ENCODE measurements at places on chromosomes 6 and 20.
A peak's percentile ranks its signal among the peaks of the same experiment; 100 is the strongest.

- no peak for DNase-seq
Measured at GRCh38 chr6:128694303-128695009, 174.1 kb upstream of the PTPRK start.

DNA sequence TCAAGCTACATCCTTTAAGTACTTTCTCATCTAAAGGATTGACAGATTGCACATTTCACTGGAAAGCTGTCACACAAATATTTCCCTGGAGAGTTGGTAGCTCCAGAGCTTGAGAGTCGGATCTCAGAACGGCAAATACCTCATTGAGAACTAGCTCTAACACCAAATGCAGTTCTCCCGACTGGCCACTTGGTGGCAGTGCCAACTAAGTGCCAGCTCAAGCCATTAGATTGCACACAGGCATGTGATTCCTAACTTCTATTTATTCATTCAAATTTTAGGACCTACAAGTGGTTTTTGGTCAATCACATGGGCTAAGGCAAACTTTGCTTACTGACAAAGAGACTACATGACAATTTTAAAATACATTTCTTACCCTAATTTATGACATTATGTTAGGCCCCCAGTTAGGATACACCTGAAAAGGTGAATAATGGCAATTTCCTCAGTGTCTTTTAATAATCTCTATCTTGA is 7.9 kb upstream of the MCHR2 start:
- peak; percentile 27 for DNase-seq

DNA sequence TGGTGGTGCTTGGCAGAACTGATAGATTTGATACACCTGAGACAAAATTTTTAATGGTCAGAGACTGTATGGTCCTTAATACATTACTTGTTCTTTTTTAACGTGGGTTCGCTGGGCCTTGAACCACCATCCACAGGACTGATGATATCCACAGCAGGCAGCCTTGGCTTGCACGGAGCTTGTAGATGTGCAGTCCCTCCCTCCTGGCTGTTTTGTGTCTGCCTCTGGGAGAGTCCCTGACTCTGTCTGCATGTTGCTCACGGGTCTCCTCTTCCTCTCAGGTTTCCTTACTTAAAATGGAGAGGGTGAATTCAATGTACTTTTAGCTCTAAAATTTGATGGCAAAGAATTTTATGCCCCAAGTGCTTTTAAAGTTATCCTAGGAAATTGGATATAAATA is 17.5 kb downstream of the KIF25 start:
- no peak for DNase-seq

- DNase-seq = no peak
Measured at GRCh38 chr20:19486446-19486845, 271.6 kb upstream of the RIN2 start.

DNA sequence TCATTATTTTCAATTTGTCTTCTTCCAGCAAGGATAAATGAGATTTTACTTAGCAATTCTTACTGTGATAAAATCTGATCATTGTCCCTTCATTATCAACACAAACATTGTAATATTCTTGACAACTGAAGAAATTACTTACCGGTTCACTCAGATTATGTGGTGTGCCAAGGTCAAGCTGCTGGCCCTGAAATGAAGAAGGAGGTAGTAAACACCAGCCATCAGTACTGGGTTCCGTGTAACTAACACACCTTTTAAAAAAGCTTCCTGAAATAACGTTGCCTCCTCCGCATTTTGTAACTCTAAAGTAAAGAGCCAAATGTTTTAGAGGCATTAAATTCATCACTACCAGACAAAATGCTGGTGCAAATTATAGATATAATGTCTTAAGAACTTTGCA is 7.4 kb downstream of the ROS1 start:
- no peak for DNase-seq

GRCh38 chr6:80249897-80250296 is 143.4 kb downstream of the BCKDHB start:
- DNase-seq = no peak

DNA sequence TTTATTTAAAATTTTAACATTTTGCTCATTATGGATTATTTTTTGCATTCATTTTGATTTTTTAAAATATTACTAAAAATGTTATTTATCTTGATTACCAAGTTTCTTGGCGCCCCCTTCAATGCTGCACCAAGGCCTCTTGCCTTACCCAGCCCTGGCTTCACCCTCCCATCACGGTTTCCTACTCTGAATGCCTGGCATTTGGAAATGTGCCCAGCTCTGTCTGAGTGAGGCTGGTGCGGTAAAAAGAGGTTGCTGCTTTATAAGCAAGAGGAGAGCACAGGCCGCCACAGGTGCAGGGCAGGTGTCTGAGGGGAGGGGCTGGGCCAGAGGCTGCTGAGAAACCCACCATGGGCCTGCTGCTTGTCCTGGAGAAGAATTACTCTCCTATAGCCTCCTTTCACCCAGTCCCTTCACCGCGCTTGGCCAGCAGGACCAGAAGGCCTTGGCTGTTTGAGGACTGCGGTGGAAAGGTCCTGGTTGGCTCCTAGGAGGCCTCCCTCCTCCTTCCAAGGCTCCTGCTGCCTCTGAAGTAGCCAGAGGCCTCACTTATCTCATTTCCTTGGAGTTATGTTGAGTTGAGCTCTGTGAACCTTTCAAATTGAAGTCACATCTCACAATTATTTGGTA is 62.6 kb downstream of the BANF2 start:
- DNase-seq = no peak

DNA sequence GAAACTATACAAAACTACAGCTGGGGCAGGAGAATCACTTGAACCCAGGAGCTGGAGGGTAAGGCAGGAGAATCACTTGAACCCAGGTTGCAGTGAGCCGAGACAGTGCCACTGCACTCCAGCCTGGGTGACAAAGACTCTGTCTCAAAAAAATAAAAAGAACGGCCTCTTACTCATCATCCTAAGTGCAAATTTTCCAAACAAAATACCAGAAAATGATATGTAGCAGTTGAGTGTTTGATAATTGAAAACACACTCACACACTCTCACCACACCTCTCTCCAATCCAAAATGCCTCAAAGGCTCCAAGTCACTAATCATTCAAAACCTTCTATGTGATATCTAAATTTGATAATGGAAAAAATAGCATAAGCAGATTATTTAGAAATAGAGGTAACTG is 198.6 kb upstream of the SHLD1 start:
- no peak for DNase-seq
